Activated T-helper 2 cell treated with anti-CD3 and anti-CD28 coated beads, Interferon-gamma antibody, Interleukin-2, Interleukin-4, amounts not matched to agents 10 μg/mL and 5 μg/mL and 100 μg/mL, durations not matched to agents 14 hours and 24 hours and 36 hours (primary cell): ENCODE measurements at places on chromosomes 11 and 22. TPM values are rescaled to one million over a fixed set of nuclear protein-coding genes. Genes with fewer than 3 reads are reported as not detected.
A peak's percentile ranks its signal among the peaks of the same experiment; 100 is the strongest.

GRCh38 chr22:50606946-50607658, 6.5 kb downstream of the MAPK8IP2 start:
- DNase-seq: no peak

- DNase-seq: no peak
These were observed 5.6 kb downstream of the IGLL5 start for GRCh38 chr22:22893077-22893805.

DNA sequence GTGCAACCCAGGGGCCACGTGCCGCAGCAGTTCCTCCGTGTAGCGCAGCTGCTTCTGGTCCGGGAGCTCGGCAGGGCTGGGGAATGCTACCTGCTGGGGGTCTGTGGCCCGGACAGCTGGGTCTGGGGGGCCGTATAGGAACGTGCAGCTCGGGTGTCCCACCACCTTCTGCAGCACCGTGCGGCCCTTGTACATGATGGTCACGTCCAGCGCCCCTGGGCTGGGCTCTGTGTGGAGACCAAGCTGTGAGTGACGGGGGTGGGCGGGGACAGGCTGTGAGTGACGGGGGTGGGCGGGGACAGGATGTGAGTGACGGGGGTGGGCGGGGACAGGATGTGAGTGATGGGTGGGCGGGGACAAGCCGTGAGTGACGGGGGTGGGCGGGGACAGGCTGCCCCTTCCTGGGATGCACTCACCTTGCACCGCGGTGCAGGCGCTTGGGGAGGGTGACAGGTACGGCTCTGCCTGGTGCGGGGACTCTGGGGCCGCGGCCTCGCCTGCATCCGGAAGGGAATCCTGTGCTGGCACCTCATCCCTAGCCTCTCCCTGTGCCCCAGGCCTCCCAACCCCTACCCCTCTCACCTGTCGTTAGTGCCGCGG, 2.3 kb downstream of the IRF7 start:
- peak; percentile 54 for DNase-seq

DNA sequence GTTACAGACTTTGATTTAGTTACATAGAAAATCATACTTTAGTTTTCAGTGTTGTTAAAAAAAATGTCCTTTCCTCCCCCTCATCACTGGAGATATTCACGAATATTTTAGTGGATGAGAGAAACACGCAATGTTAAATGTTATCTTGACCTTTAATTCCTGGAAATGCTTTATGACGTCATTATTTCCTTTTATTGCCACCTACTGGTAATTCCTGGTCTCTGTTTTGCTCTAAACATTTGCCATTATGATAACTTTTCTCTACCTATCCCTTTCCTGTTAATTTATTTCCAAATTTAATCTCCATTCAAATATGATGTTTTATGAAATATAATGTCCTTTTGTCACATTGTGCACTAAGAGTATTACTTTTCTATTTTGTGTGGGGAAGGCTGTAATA, 770.6 kb downstream of the FAM181B start:
- DNase-seq: no peak

DNA sequence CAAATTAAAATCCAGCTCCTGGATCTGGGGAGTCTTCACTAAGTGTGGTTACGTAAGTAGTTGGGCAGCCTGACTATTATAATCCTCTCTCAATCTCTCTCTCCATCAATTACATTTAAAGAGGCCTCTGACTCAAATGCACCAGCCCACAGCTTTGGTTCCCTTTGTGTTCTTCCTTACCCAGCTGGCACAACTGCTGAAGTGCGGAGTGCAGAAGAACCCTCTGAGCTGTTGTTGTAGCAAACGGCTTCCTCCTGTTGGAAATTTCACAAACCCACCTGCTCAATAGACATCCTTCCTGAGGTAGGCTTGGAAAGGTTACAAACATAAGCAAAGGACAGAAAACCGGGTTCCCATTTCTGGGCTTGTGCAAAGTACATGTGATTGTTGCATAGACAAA, 17.0 kb upstream of the SORL1 start:
- DNase-seq: no peak

DNA sequence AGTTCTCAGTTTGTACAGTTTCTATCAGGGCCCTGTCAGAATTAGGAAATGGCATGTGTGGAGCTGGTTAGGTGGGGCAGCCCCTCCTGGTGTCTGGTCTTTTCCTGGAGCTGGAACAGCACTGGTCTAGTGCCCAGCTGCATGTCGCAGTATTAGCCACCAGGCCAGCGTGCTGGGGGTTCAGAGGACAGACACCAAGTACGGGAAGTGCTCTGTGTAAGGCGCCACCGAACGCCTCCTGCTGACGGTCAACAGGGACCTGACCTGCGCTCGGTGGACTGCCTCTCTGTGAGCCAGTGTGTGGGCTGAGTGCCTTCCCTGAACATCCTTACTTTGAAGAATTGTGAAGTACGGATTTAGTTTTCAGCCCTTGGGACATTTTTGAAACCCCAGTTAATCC, 33.9 kb downstream of the AP2A2 start:
- DNase-seq: no peak

DNA sequence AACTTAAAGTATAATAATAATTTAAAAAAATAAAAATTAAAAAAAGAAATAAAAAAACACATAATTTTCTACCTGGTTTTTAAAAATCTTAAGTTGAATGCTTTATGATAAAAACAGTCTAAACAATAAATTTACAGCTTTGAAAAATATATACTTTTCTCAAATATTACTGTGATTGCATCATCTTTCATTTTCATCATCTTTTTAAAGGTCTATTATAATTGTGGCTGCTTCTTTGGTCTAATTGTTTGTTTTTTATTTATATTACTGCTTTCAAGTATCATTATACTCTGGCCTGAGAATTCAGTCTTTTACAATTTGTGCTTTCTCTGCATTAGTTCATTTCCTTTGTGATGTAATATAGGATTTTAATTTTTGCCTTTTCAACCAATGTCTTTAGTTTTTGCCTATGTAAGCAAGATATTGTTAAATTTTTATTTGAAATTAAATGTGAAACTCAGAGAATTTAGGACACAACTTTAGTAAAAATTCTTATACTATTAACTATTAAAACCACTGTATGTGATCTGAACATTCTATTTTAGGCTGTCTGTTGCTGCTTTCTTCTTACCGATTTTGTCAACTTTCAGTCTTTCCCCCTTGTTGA, 7.3 kb downstream of the CYP2R1 start:
- DNase-seq: no peak

GRCh38 chr11:113370634-113371033, 16.9 kb upstream of the ANKK1 start:
- no peak for DNase-seq

GRCh38 chr11:37141707-37142106, 543.7 kb upstream of the RAG2 start:
- DNase-seq: no peak

DNA sequence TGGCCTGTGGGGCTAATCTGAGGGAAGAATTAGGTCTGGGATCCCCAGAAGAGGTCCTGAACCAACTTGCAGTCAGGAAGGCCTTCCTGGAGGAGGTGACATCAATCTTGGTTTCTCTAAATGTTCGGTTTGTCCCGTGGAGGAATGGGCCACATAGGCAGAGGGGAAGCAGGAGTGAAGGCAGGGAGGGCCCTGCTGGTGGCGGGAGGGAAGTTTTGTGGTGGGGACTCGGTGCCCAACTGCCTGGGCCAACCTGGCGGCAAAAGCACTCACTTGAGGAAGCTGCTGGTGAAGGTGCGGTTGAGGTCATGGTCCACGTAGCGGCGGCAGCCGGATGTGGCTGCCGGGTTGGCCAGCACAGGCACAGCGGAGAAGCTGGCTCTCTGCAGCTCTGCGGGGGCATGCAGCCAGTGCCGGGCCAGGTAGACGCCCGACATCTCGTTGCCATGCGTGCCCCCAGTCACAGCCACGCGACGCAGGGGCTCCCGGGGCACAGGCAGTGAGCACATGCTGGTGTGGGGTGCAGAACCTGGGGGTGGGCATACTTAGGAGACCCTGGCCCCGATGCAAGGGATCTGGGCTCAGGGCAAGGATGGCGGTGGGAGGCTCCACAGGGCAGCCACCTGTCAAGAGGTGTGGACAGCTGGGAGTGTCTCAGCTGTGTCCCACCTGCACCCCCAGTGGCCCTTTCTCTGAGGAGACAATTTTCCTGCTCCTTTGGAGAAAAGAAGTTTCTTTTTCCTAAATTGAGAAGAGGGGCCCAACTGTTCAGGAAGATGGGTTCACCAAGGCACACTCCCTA, 3.8 kb downstream of the ACY3 start:
- DNase-seq: peak; percentile 52

DNA sequence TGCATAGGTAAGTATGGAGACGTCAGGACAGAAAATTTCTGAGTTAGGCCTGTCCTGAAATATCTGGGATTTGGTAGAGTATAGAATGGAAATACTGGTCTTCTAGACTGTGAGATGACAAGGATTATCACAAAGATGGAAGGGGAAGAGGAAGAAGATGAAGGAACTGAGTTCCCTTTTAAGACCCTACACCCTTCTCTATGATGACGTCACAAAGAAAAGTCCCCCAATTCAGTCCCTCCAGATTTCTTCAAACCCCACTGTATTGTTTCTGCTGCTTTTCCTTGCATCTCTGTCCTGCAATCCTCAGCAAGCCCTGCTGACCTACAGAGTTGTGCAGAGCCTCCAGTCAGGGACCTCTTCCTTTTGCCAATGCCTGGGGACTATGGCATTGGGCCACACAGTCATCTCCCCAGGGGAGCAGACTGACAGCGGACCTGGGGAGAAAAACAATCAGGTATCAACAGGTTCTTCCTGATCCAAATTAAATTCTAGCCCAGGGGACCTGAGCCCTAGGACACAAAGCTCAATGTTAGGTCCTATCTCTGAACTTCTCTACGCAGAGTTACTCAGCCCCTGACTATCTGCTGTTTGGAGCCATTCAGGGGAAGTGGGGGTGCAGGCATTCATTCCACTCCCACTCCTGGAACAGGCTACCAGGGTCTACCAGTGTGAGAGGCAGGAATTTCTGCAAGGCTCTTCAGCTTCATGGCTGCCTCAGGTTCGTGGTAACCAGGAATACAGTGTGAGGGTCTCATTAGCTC, 49.2 kb upstream of the POU2AF1 start:
- no peak for DNase-seq

DNA sequence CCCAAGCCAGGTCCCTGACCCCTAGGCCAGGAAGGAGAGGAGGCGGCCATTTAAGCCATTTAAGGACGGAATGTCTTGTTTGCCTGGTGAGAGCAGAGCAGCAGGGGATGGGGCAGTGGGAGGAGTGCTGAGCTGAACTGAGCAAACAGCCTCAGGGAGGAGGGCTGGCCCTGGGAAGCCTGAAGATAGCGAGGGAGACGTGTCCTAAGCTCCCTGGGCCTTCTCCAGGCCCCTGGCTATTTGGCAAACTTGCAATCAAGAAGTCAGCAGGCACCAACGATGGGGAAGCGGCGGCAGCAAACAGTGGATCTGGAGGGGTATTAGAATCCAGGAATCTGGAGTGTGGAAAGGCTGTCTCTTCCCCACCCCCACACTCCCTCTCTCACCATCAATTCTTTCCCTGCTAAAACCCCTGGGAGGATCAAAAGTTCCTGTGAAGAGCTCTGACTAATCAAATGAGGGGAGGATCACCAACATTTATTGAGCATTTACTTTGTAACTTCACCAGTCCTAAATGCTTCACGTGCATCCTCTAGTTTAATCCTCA, 8.8 kb downstream of the BCL9L start:
- DNase-seq: no peak

The MUC5AC gene
- not detected in 2 replicates for total RNA-seq

GRCh38 chr11:100861212-100861611, 174.1 kb downstream of the ARHGAP42 start:
- no peak for DNase-seq

DNA sequence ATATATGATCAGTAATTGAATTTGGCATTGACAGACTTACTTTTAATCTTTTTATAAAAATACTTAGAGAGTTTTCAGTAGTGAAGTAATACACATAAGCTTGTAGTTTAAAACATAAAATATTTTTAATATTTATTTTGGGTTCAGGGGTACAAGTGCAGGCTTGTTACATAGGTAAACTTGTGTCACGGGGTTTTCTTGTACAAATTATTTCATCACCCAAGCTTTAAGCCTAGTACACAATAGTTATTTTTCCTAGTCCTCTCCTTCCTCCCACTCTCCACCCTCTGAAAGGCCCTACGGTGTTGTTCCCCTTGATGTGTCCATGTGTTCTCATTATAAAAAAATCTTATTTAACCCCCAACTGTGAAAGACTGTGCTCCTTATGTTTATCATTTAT, 1397.8 kb upstream of the RAG2 start:
- no peak for DNase-seq

DNA sequence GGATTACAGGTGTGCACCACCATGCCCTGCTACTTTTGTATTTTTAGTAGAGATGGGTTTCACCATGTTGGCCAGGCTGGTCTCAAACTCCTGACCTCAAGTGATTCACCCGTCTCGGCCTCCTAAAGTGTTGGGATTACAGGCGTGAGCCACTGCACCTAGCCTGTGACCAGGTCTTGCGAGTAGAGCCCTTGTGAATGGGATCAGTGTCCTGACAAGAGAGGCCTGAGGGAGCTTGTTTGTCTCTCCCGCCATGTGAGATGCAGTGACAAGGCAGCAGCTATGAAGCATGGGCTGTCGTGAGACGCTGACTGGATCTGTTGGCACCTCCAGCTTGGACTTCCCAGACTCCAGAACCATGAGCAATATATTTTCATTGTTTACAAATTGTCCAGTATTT, 69.3 kb downstream of the LRRC32 start:
- no peak for DNase-seq

DNA sequence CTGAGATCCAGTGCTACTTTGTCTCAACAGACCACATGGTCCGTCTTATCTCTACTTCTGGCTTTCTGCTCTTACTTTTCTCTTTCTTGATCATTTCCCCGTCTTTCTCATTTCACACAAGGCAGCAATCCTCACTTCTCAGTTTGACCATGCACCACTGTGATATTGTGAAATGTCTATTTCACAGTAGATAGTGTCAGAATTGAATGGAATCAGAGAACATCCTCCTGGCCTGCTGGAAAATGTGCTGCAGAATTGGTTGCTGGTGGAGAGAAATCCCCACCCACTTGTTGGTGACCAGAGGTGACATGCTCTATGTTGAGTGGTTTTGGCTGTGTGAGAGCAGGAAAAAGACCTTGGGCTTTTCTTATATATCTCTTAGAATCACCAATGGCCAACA, 57.8 kb upstream of the RCN1 start:
- no peak for DNase-seq

GRCh38 chr22:50089682-50090411, at the start of gene MOV10L1:
MOV10L1 (plus strand) TSS chr22:50090006; CDS start chr22:50090089, 83 bp downstream.
- no peak for DNase-seq

GRCh38 chr11:133509924-133510697, 22.2 kb downstream of the OPCML start:
- DNase-seq: no peak

DNA sequence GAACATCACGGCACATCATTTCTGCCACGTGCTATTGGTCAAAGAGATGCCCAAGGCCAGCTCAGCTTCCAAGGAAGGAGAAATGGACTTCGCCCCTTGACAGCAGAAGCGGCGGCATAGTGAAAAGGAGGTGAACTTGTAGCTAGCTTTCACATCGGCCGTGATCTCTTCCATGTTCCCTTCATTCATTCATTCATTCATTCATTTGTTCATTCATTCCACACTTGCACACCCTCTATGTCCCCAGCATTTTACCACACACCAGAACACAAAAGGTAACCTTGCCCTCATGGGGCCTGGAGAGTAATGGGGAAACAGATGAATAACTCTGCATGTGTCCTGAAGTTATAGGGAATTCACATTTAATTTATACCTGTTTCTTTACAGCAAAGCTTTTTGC, 1.1 kb upstream of the CYTH4 start:
- DNase-seq: no peak

GRCh38 chr22:38347944-38348750, 30.9 kb upstream of the CSNK1E start:
- DNase-seq: peak; percentile 7

The SULT4A1 gene
- not detected in 2 replicates for total RNA-seq

The MPPED2 gene
- total RNA-seq: not detected in 2 replicates
